NCI-H460 (cell line): ENCODE measurements at places on chromosomes 2 and 18. TPM values are rescaled to one million over a fixed set of nuclear protein-coding genes. Genes with fewer than 3 reads are reported as not detected.

The DNAJC5G gene
- not detected in 2 replicates for total RNA-seq

The COBLL1 gene
- total RNA-seq = 6.0 and 6.2 TPM in 2 replicates

The SEPTIN10 gene
- total RNA-seq = 164 and 183 TPM in 2 replicates

The ANKRD30BL gene
- total RNA-seq = not detected in 2 replicates

The COL6A3 gene
- 0.17 and 0.27 TPM in 2 replicates for total RNA-seq

The CCDC178 gene
- 0.42 TPM in 1 of 2 replicates, not detected in the other for total RNA-seq

The STAM2 gene
- 24.5 and 27.5 TPM in 2 replicates for total RNA-seq

The ANKRD23 gene
- total RNA-seq = 4.6 and 5.3 TPM in 2 replicates

The HADHA gene
- 142 and 160 TPM in 2 replicates for total RNA-seq

The SLC35G4 gene
- total RNA-seq = not detected in 2 replicates

The SMYD5 gene
- total RNA-seq = 42.6 and 48.9 TPM in 2 replicates

The SAG gene
- not detected in 2 replicates for total RNA-seq

The NOSTRIN gene
- 10.0 and 11.1 TPM in 2 replicates for total RNA-seq

The KCNIP3 gene
- 3.8 and 4.5 TPM in 2 replicates for total RNA-seq

The ARHGAP15 gene
- total RNA-seq = 0.17 TPM in 1 of 2 replicates, not detected in the other

The CD226 gene
- total RNA-seq = 41.8 and 45.5 TPM in 2 replicates

The GPR75 gene
- 2.2 and 2.9 TPM in 2 replicates for total RNA-seq

The SGPP2 gene
- total RNA-seq = not detected in 2 replicates

The TMEM169 gene
- total RNA-seq = 0.17 and 0.38 TPM in 2 replicates

The MOGAT1 gene
- not detected in 2 replicates for total RNA-seq
